ENCODE measurements at places on chromosomes 16 and 17.

DNA sequence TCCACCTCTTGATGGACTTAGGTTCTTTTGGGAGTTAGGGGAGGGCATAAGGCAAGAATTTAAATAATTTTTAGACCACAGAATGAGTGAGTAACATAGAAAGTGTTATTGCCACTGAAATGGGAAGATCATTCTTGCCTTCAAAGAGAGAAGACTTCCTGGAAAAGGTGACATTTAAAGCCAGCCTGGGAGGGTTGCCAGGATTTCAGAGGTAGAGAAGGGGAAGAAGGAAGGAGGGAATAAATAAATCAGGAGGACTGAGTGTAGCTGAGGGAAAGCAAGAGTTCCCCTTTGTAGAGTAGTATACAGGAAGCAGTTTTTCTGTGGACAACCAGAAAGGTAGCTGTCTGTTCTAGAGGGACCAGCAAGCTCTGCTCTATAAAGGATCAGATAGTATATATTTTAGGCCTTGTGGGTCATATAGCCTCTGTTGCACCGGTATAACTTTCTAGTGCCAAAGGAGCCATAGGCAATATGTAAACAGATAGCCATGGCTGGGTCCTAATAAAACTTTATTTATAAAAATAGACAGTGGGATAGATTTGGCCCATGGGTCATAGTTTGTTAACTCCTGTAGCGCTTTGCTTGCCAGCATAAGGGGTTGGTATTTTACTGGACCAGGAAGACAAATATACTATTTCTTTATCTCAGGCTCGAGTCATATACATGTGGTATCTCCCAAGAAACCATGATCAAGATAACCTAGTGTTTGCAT, 147.2 kb upstream of the CACNG5 start:
- DNase-seq = no peak

GRCh38 chr16:10088380-10088793, 93.8 kb downstream of the GRIN2A start:
- DNase-seq = no peak

GRCh38 chr17:44587339-44587738, 30.1 kb downstream of the FZD2 start:
- DNase-seq = no peak

- DNase-seq = no peak
Measured at GRCh38 chr17:30238387-30239088, 3.0 kb upstream of the SLC6A4 start.

GRCh38 chr17:64686705-64687104, 24.6 kb upstream of the SMURF2 start:
- DNase-seq = no peak

DNA sequence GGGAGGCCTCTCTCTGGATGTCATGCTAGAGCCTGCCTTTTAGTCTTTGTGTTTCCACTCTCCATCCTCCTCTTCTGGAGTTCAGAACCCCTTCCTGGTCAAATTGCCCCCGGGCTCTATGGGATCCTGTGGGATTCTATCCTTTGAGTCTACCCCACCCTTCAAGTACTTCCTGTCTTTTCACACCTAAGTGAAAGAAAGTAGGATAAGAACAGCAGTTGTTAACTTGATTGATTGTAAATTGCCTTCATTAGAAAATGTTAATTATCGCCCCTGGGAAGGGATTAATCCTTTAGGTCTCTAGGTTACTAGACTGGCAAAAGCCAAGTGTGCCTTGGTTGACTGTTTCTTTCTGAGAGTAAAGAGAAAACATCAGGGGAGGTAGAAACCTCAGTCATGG, 30.1 kb downstream of the PRKCB start:
- DNase-seq = no peak

GRCh38 chr17:72510351-72511016, 389.7 kb downstream of the SOX9 start:
- DNase-seq = no peak

- DNase-seq = no peak
Measured at GRCh38 chr17:70636517-70637133, 467.3 kb downstream of the KCNJ2 start.

DNA sequence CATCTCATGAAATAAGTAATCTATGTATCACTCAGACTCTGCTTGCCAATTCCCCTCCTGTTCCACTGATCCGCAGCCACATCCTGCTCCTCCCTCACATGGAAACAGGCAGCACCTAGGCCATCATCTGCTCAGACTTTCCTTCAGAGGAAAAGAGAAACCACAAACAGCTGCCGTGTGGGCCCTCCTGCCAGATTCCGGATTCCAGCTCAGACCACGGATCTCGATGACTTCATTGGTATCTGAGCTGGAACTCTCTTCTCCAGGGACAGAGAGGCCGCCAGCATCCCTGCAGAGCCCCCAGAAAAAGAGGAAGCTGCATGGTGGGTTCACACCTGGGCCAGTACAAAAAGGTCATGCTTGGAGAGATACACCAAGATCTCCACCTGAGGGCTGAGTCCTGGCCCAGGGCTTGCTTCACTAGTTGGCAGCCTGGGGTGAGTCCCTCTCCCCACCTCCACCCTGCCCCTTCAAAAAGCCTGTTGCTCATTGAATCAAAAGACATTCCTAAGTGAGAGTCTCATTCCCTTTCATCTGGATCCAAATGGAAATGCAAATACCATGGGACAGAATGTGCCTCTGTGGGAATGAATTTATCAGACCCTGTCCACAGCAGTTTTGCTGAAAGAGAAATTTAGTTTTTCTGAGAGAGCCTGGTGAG, 47.2 kb downstream of the HOXB1 start:
- no peak for DNase-seq

GRCh38 chr16:58042001-58042885, 16.7 kb downstream of the MMP15 start:
- no peak for DNase-seq

- DNase-seq = no peak
Measured at GRCh38 chr17:42827472-42827871, 3.4 kb upstream of the BECN1 start.

- no peak for DNase-seq
Measured at GRCh38 chr17:64102627-64103390, 27.1 kb downstream of the ERN1 start.

- no peak for DNase-seq
Measured at GRCh38 chr17:5263441-5263840, 18.6 kb upstream of the RABEP1 start.

GRCh38 chr17:60798576-60798975, 120.9 kb downstream of the BCAS3 start:
- DNase-seq = no peak

DNA sequence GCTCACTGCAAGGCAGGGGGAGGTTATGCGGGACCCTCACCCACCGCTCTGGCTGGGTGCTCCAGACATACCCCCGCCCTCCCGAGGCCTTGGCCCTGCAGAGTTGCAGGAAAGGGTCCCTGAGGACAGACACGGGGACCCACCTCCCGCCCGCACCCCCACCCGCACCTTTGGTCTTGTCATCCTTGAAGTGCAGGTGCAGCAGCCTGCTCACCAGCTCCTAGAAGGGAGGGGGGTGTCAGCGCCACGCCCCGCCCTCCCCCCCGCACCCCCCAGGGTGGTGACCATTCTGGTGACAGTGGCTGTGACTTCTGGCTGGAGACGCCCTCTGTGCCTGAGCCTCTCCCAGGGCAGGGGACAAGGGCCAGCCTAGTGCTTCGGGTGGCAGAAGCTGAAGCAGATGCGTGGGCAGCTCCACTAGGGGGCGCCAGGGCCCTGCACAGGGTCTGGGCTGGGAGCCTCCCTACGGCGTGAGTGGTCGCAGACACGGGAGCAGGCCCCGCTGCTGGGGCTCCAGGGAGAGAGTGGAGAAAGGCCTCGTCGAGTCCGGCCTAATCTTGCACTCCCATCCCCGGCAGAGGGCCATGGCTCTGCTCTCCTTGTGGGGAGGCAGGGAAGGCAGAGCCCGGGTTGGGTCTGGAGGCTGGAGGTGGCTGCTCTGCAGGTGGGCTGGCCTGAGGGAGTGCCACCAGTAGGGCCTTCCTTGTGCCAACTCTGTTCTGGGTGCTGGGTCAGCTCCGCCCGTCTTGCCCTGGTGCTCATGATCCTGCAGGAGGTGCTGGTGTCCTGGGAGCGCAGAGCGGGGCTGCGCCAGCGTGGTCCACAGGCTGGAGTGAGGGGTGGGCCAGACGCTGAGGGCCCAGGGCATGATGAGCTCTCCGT, 2.7 kb downstream of the CENPX start:
- peak; percentile 29 for DNase-seq

DNA sequence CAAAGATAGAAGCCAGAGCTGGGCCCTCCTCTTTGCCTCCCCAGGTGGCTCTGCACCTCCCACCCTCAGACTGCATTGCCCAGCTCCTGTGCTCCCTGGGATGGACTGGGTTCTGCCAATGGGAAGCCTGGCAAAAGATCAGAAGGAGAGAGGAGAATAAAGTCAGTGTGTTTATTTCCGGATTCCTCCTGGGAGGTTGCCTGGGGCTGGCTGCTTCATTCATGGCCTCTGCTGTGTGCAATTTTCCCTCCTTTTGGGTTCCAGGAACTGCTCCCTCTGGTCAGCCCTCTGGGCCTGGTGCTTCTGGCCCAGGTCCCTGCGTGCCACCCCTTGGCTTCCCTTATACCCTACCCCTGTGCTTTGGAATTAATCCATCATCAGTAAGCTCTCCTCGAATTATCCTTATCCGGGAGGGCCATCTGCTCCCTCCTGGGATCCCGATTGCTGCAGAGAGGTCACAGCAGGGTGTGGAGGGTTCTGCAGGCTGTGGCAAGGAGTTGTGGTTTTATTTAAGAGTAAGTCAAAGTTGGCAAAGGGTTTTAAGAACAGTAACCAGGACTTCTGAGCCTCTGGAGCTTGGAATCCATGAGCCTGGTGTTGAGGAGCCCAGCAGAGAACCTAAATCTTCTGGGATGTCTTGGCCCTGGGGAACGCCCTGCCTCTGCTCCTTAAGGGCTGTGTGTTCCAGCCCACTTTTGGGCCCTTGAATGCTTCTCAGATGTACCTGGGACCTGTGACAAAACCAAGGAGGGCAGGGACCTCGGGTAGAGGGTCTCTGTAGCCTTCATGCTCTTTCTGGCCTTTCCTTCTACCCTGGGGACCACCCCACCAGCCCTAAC, 8.2 kb upstream of the MMP2 start:
- no peak for DNase-seq

DNA sequence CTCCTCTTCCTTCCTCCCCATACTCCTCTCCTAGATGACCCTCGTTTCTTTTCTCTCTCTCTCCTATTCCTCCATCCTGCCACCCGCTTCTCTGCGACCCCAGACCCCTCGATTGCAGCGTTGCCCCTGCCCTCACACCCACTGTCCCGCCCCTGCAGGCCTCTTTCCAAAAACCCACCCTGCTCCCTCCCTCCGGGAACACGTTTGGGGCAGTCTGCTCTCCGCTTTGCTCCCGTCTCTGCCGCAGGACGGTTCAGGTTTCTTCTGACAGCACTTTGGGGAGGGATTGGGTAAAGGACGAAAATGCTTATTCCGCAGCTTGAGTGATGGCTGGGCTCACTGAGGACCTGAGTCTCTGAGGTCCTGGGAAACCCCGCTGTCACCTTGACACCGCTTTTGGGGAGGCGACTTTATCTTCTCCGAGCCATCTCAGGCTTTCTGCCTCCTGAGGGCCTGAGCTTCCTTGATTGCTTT, 690 bp downstream of the NDE1 start:
- DNase-seq = peak; percentile 15

GRCh38 chr17:81390873-81391255, 4.4 kb upstream of the BAHCC1 start:
- DNase-seq = no peak

DNA sequence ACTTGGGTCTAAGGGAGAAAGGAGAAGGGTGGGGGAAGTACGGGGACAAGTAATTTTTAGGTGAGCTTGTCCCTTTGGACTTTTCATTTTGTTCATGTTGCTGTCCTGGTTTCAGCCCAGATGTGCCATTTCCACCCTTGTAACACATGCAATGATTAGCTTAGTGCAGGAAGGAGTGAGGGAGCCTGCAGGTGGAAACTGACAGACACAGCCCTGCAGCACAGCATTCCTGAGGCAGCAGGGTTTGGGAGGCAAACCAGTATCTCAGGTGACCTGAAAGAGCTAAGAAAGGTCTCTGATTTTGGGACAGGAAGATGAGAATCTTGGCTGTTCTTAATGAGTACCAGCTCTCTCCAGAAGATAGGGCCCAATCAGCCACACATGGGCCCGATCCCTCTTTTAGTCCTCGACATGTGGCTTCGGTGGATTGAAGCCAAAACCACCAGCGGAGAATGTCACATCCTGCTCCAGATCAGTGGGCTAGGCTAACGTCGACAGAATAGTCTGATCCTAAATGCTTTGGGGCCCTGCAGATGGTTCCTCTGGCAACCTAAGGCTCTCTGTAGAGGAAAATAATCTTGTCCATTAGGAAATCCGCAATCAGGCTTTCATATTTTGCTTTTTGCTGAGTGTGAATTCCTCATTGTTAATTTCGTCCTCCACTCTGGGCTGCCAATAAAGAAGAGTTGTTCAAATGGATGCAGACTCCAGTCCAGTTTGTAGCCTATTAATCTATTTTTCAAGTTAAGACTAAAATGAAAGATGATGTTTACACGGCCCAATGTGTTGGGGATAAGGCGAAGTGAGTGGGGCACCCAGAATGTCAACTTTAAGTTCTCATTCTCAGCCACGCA, 3.8 kb upstream of the RNF157 start:
- DNase-seq = no peak

DNA sequence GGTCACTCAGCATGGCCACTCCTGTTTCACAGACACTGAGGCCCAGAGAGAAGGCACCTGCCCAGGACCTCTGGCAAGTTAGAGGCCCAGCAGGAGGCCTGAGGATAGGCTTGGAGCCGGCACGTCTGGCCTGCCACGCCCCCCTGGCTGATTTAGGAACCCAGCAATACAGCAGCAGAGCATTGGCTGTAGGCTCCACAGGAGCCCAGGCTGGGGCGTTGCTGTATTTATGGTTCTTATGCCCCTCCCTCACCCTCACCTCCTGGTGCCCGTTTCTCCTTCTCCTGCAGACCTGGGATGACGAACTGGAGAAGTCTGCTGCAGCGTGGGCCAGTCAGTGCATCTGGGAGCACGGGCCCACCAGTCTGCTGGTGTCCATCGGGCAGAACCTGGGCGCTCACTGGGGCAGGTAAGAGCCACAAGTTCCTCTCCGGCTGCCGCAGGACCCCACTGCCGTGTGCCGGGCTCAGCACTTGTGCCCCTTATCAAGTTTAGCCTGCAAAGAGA, 25.8 kb downstream of the CRISPLD2 start:
- DNase-seq = no peak

DNA sequence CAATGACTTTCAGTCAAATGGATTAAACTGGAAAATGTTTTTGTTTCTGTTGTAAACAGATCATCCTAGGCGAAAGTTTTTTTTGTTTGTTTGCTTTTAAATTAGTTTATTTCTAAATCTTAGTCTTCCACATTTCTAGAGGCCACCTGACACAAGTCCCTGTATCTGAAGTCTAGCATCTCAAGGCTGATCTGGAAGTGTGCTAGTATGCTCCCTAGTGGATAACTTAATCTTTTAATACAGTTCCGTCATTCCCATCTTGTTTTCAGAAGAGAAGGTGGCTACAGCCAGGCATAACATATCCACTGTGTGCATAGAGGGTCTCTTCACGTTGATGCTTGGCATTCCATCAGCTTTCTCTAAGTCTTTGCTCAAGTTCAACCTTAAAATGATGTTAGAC, 7.6 kb downstream of the IFT20 start:
- DNase-seq = no peak

DNA sequence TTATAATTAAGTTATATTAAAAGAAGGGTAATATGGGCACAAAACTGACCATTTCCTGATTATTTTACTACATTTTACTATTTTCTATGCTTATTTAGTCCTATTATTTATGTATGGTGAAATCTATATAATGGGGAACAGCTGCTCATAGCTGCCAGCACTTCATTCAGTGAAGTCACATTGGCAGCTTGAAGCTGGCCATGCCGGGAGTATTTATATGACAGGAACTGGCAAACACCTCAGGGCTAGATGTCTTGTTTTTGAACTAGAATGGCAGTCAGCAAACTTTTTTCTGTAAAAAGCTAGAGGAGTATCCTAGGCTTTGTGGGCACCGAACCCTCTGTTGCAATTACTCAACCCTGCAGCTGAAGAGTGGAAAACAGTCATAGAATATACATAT, 104.1 kb downstream of the CDH13 start:
- no peak for DNase-seq
